Activated naive CD4-positive, alpha-beta T cell treated with Interleukin-2 at 50 U/mL for 16 hours (primary cell): ENCODE measurements at places on chromosomes 4 and X.

DNA sequence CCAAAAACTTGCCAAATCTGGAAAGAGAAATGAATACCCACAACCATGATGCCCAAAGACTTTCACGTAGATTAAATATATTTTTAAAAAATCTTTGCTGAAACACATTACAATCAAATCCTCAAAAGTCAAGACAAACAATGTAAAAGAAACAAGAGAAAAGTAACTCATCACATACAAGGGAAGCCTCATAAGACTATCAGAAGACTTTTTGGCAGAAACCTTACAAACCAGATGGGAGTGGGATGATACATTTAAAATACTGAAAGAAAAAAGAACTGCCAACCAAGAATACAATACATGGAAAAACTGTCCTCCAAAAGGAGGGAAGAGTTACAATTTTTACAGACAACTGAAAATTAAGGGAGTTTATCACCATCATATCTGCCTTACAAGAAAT is 319.0 kb upstream of the INTU start:
- no peak for DNase-seq

DNA sequence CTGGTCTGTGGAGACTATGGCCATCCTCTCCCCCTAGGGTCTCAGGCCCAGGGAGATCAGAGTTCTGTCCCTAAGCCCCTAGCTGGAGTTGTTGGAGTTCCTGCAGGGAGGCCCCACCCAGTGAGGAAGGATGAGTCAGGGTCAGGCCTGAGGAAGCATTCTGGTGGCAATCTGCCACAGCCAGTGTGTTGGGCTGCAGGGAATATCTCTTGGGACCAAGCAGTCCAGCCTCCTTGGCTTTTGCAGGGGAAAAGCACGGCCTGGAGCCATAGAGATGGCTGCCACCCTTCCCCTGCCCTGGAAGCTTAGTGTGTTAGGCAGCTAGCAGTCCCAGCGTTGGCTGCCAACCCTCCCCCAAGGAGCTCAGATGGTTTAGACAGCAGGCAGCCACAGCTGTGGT is 202.4 kb downstream of the RTL9 start:
- no peak for DNase-seq

DNA sequence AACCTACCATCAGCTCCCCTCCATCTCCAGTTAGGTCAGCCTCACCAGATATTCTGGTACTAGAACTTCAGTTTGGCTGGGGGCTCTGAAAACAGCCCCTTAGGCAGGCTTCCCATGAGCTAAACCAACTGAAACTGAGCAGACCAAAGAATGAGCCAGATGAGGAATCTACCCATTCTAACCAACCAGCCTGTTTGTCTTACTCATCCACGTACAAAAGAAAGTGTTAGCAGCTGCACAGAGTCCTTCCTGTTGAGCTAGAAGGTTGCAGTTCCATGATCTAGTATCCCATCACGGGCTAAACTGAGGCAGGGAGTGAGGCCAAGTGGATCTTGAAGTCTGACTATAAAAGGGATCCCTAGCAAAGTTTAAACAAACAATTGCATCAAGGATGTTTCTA is 17.5 kb downstream of the MAGEA9B start:
- DNase-seq, result no peak

GRCh38 chr4:13548059-13548983 is 4.0 kb upstream of the NKX3-2 start:
- no peak for DNase-seq

DNA sequence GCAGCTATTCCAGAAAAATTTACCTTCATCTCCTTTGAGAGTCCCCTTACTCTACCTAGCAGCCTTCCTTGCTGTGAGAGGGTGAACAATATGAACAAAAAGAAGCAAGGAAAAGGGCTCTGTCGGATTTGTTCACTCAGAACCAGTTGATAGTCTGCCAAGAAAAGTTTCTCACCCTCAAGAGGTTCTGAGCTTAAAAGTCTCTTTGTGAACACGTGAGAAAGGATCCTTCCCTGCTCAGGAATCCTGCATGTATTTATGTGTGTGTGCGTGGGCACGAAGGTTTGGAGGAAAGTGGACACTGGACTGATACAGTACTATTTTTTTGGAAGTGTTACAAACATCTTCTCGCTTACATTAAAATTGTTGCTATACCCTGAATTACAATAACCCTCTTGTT is 178.6 kb upstream of the JADE1 start:
- DNase-seq, result no peak

DNA sequence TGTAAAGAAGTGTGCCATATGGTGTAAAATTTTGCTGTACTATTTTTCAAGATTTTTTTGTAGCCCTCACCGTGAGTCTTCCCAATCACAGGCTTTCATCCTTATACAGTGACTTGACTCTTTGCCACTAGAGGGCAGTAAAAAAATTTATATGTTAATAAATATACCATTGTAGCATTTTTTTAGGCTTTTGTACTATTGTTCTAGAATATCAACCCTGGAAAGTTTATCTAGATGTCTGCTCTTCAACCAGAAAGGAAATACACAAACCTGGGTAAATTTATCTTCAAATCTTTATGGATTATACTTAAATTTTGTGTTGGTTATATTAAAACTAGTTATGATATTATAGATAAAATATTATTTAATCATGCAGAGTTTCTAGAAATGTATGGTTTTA is 235.3 kb downstream of the TENM3 start:
- no peak for DNase-seq

DNA sequence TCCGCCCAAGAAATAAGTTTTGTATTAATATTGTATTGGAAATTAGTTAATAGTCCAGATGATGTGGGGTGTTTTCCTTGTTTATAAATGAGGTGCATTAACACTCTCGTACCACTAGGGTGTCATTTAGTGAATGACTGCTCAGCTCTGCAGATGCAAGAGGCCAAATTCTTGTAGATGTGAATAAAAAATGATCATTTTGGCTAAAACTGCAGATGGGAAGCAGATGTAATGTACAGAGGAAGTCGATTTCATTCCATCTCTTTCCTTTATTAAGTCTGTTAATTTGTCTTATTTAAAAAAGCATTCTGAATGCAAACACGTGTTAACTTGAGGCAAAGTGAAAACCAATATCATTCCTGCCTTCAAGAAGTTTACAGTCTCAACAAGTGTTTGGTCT is 108.1 kb downstream of the DHX15 start:
- no peak for DNase-seq

DNA sequence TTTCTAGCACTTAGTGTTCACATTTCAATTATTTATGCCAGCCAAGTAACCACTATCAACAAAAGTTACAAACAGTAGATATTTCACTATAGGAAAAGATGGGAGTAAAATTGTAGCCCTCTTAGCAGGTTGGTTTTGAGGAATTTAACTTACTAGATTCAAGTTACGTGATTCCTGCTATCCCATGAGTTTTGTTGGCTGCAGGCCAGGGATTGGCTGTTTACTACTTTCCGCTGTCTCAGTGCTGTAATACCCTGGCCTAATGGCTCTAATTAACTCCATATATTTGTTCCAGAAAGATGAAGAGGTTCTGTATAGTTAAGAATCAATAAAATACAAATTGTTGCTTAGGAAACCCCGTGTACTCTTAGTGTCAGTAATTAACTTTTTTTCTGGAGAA is 55.5 kb upstream of the MAGED1 start:
- no peak for DNase-seq

GRCh38 chr4:79408063-79408462 is at the start of gene GK2:
Gene GK2 (minus strand): TSS chr4:79408228. CDS start chr4:79408200, 28 bp downstream.
- DNase-seq, result no peak

DNA sequence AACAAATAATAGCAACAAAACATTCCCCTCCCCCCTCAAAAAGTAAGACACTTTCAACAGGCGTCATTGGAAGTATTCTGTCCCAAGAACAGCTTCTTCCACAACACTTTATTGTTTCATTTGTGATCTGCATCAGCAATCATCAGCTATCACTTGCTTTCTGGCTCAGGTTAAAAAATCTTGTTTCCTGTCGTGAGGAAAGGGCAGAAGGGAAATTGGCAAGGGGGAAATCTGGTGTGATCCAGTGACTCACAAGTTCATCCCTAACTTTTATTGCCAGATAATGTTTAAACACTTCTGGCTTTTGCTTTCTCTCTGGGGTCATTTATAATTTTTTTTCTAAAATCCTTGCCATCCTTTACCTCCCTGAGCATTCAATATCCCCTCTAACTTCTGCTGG is 247.4 kb upstream of the GIMD1 start:
- no peak for DNase-seq

DNA sequence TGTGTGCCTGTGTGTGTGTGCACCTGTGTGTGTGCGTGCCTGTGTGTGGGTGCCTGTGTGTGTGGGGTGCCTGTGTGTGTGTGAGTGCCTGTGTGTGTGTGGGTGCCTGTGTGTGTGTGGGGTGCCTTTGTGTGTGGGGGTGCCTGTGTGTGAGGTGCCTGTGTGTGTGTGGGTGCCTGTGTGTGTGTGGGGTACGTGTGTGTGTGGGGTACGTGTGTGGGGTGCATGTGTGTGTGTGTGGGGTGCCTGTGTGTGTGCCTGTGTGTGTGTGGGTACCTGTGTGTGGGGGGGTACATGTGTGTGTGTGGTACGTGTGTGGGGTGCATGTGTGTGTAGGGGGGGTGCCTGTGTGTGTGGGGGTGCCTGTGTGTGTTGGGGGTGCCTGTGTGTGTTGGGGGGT is 73.4 kb upstream of the HGFAC start:
- no peak for DNase-seq

- DNase-seq, result no peak
These were observed 7.0 kb upstream of the TRPC5OS start for GRCh38 chrX:111868726-111869638.

DNA sequence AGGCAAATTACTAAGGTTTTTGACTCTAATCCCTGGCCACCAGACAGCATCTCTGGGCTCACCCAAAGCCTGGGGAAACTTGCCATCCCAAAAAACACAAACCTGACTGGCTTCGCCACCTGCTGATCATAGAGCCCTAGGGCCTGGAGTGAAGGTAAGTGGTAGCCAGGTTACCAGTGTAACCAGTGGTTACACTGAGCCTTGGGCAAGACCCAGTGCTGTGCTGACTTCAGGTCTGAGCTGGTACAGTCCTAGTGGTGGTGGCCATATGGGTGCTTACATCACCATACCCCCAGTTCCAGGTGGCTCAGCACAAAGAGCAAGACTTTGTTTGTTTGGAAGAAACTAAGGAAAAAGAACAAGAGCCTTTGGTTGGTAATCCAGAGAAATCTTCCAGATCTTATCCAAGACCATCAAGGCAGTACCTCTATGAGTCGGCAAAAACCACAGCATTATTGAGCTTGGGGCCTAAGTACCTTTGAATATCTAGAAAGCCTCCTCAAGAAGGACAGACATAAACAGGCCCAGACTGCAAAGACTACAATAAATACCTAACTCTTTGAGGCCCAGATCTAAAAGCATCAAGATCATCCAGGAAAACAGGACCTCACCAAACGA is 13.7 kb downstream of the MED14 start:
- DNase-seq, result no peak

GRCh38 chr4:3519468-3520264 is 12.6 kb downstream of the LRPAP1 start:
- no peak for DNase-seq

GRCh38 chr4:85780664-85781063 is 305.7 kb downstream of the ARHGAP24 start:
- DNase-seq, result no peak

DNA sequence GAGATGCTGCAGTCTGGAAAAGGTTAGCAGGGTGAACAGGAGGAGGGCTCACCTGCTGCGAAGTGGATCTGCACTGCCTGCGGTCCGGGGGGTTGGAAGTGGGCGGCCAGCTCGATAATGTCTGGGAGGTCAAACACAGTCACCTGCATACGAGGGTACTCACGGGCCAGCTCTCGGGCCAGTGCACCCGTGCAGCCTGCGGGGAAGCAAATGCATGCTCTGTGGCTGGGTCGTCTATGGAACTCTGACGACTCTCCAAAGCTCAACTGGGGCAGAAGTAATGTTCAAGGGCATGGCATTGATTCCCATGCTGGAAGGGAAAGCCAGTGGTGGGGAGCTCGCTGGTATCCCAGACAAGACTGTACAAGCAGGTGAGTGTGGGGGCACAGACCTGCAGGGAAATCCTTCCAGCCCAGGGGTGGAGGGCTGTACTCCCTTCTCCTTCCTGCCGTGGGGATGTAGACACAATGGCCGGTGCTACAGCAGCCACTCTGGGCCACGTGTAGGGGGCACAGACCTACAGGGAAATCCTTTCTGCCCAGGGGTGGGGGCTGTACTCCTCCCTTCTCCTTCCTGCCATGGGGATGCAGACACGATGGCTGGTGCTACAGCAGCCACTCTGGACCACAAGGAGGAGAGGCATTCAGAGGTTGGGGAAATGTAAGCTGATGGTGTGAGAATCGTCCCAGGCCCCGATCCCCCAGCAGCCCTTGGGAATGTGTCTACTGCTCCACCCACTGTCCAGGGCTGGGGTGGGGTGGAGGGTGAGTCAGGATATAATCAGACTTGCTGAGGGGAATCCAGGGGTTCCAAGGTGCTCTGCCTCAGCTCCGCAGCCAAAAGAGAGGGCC is 26.2 kb upstream of the SLC25A6 start:
- no peak for DNase-seq

DNA sequence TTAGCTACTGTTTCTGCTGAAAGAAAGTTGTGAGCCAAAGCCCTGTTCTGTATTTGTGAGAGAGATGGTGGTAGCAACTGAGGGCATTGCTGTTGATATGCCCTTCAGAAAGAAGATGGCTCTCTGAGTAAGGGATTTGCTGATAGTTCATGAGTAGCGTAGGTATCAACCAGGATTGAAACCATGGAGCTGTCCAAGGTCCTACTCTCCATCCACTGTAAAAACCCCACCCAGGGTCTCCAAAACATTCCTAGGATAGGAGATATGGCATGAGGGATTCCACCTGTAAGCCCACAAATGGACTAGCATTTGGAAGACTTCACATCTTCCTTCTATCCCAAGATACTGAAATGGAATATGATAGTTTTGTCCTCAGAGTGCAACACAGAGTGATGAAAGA is 277.1 kb upstream of the PRKX start:
- no peak for DNase-seq

GRCh38 chr4:123488916-123489315 is 92.3 kb downstream of the SPRY1 start:
- no peak for DNase-seq

DNA sequence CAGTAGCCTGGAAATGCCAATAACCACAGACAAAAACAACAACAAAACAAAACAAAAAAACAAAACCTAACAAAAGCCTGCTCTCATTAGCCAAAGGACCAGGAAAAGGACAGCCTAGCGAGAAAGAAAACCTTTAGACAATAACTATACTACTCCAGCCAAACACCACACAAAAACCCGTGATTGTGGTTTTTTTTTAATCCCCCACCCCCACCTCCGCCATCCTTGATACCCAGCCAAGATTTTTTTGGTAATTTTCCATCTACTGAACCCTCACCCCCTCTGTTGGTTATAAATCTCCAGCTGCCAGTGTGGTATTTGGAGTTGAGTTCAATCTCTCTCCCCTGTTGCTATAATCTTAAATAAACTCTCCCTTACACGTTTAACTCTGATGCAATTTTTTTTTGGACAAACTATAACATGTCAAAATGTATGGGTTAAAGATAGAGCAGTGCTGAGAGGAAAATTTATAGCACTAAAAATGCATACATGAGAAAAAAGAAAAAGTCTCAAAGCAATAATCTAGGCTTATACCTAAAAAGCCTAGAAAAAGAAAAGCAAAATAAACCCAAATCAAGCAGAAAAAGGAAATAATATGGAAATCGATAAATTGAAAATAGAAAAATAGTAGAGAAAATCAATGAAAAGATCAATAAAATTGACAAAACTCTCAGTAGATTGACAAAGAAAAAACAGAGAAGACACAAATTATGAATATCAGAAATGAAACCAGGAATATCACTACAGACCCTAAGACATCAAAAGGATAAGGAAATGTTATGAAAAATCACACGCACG is 83.7 kb downstream of the NAT8L start:
- DNase-seq, result no peak
